ENCODE measurements at places on chromosomes 12 and 14.

DNA sequence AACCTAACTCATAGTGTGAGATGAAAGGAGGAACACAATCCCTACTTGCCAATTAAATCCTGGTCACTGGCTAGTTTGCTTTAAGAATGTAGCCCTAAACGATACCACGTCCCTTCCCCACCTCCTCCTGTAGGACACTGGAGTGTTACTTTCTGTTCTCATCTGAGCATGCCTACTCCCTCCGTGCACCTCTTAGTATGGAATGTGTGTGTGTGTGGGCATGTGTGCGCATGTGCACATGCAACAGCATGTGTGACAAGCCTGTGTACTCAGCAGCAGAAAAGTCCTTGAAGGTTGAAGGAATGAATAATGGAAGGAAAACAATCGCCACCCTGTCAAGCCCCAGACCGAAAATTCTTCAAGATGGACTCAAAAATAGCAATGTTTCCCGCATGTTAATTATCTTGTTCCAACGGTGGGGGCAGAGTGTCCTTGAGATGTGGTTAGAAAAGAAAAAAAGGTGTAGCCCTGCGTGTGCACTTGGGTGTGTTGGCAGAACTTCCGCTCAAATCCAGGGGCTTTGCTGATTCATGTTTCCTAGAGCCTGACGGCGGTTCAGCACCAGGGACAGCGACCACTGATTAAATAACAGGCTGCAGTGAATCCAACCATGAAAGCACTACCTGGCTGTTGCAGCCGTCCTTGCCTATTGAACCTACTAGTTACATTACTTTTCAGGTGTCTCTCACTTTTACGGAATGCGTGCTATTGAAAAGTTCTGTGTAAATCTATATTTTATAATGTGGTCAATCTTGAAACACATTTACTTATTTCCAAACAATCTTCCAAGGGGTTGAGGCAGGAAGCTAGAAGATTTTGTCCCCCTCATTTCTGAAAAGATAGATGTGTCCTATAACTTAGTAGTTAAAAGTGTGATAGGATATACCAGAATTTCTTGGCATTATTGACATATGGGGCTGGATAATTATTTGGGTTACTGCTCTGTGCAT lies 79.8 kb downstream of the SRRM4 start:
- DNase-seq: no peak

DNA sequence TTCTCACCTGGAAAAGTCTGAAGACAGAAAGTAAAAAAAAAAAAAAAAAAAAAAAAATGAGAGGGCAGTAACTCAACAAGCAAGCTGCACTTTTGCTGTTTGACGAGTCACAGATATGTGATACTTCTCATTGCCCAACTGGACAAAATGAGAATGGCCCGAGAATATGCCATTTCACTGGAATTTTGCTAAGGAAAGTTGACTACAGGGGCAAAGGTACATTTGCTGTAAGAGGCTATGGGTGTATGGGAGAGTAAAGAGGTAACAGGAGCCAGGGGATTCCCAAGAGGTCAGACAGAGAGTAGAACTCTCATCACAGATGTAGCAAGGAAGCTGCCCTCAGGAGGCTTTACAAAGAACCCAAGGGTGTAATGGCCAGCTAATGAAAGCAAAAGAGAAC lies 22.9 kb downstream of the KIF21A start:
- no peak for DNase-seq

- no peak for DNase-seq
These were observed 2.7 kb upstream of the CDKN1B start for GRCh38 chr12:12714276-12715021.

- DNase-seq: no peak
These were observed 88.8 kb upstream of the ATP2B1 start for GRCh38 chr12:89797436-89797835.

- DNase-seq: no peak
These were observed 672 bp upstream of the SCFD1 start for GRCh38 chr14:30621354-30621939.

DNA sequence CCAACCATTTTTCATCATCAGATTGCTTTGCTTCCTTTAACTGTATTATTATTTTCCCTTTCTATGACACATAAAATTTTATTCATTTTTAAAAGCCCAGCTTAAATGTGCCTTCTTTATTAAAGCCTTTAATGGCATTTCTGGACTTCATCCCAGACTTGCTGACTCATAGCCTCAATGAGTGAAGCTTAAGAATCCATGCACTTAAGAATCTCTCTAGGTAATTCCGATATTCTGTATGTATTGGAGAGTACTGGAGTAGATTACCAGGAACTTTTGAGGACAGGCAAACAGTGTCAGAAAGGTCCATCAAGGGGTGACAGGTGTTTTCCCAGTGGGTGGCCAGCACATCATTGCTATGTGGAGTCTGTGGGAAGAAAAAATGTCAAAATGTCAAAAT lies 107.9 kb downstream of the PTPRQ start:
- DNase-seq: no peak

DNA sequence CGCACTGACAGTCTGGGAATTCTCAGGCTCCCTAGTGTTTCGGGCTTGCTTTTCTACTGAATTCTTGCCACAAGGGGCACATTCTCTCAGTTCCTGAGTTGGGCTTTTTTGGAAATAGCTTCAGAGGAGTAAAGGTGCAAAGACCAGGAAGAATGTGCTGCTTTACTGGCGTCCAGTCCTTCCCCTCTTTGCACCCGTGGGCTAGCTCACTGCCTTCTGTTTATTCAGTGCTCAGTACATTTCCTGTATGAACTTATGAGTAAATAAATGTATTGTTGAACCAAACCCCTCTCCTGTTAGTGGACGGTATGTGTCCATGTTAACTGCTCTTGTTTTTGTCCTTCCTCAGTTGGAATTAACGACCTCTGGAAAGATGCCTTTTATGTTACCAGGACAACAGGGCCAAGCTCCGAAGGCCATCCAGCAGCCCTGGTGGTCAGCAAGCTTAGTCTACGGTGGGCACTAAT lies 24.0 kb downstream of the GSG1 start:
- no peak for DNase-seq

DNA sequence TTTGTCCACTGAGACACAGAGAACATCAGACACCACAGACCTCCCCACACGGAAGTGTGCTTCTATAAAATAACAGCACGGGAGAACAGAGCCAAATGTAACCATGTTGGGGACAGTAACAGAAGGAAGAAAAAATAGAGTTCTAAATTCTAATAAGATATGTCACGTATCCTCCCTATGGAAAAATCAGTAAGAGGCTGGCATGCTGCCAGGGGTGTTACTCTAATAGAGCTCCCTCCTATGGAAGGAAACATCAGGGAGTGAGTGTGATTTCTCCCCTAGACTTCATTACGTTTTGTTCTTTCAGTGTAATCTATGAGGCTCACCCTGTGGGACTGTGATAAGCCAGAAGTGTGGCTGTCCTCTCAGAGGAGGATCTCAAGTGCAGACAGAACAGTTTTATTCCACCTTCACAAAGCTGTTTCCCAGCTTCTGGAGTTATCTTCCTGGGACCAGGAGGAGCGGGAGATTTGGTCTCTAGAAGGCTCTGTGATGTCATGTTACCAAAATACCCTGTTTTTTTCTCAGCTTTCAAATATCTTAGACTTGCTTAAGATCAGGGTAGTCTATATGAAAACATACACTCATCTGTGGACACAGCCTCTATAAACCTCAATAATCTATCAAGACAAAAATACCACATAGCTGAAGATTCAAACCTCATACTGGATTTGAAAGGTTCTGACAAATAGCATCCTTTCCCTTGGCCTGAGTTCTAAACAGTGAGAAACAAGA lies 69.3 kb downstream of the ZFC3H1 start:
- no peak for DNase-seq

- no peak for DNase-seq
These were observed 182.6 kb downstream of the PHLDA1 start for GRCh38 chr12:75848961-75849360.

DNA sequence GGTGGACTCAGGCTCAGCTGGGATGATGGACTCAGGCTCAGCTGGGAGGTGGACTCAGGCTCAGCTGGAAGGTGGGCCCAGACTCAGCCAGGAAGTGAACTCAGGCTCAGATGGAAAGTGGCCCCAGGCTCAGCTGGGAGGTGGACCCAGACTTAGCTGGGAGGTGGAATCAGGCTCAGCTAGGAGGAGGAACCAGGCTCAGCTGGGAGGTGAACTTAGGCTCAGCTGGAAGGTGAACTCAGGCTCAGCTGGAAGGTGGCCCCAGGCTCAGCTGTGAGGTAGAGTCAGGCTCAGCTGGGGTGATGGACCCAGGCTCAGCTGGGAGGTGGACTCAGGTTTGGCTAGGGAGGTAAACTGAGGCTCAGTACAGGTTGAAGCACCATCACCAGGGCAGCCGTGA lies 21.8 kb upstream of the C14orf180 start:
- DNase-seq: no peak

DNA sequence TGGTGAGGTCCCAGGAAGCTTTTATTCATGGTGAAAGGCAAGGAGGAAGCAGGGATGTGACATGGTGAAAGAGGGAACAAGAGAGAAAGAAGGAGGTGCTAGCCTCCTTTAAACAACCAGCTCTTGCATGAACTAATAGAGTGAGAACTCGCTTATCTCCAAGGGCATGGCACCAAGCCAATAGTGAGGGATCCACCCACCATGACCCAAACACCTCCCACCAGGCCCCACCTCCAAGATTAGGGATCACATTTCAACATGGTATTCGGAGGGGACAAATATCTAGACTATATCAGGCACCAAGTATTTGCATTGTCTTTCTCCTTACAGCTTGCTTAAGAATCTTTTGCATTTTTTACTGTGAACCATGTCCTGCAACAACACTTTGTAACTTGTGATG lies 91.9 kb upstream of the DHRS4 start:
- no peak for DNase-seq

GRCh38 chr12:79371226-79371625 lies 319.5 kb downstream of the PAWR start:
- no peak for DNase-seq

DNA sequence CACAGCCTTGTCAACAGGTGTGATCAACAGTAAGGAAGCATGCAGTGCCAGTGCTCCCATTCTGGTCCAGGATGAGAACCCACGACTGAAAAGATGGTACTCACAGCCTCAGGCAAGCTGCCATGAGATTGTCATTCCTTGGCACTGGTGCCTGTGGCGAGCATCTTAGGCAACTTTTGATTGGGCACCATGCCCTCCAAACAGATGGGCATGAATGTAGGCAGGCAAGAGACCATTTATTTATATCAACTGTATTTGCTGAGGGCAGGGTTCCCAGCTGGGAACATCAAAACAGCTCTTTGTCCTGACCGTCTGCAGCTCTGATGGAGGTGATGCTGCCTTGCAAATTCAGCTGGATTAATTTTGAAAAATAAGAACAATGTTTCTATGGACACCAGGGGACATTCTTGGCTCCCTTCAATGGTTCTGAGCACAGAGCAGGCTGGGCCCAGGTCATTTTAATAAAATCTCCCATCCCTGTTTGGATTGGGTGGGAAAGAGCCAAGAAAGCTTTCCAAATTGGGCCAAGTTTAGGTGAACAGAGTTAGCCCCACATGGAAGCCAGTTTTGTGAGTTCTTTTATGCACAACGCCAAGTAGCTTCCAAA lies 522.5 kb downstream of the RMST start:
- no peak for DNase-seq

GRCh38 chr12:65660836-65661235 lies 163.4 kb upstream of the HMGA2 start:
- no peak for DNase-seq

GRCh38 chr12:40011775-40012129 lies 94.1 kb downstream of the SLC2A13 start:
- no peak for DNase-seq

Data from stimulated activated CD8-positive, alpha-beta memory T cell treated with anti-CD3 and anti-CD28 coated beads, Interleukin-4, amount 100 ng/mL, for 4 hours (primary cell).